Body of pancreas (tissue), 4 donors: ENCODE measurements at places on chromosomes 16 and 17.

DNA sequence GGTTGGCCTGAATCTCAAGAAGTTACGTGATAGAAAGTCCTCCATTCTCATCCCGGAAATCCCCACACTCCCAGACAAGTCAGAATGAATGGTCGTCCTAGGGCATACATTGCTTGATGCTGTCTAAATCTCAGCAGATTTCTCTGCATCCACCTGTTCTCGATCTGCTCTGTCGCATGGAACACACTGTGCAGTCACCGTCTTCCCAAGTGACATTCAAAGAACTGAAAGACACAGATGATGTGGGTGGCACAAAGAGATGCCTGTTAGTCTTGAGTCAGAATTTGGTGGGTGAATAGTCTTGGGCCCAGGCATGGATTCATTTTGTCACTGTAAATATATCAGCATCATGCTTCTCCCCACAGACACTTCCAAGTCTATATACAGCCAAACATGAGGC, 518 bp upstream of the KRTAP9-3 start:
- no peaks in the 10 kb centered on the region for H3K36me3 ChIP-seq
- H3K27ac ChIP-seq = no peak overlapping the region
- DNase-seq = no peak
- no peaks in the 10 kb centered on the region for H3K4me1 ChIP-seq
- H3K4me3 ChIP-seq = no peak overlapping the region
- H3K27me3 ChIP-seq = no peaks in the 10 kb centered on the region

DNA sequence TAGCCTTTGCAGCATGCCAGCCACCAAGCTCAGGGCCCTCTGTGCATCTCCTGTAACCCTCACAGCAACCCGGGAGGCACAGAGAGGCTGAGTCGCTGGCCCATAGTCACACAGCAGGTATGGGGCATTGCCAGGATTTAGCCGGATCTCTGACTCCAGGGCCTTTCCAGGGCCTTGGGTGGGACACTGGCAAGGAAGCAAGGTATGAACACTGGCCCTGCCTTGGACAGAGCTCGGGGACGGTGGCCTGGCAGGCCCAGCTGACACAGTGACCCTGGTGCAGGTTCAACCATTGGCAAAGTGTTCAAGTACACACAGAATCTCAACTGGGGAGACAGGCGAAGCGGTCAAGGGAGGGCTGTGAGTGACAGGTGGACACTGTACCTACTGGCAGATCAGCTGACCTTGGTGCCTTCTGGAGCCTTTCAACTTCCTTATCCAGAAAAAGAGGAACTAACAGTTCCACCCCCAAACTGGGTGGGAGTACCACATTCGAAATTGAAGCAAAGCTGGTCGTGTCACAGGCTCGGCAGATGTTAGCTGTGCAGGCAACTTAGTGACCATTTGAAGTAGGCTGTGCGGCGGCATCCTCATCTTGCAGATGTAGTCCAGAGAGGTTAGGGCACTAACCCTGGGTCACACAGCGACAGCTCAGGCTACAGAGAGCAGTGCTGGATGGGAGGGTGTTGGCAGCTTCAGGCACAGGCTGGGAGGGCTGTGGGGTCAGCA, 287.4 kb downstream of the SEC14L1 start:
- no peak for DNase-seq
- no peak overlapping the region for H3K4me3 ChIP-seq
- no peaks in the 10 kb centered on the region for H3K36me3 ChIP-seq
- no peaks in the 10 kb centered on the region for H3K27me3 ChIP-seq
- peak overlapping the region; percentile 85 for H3K27ac ChIP-seq

DNA sequence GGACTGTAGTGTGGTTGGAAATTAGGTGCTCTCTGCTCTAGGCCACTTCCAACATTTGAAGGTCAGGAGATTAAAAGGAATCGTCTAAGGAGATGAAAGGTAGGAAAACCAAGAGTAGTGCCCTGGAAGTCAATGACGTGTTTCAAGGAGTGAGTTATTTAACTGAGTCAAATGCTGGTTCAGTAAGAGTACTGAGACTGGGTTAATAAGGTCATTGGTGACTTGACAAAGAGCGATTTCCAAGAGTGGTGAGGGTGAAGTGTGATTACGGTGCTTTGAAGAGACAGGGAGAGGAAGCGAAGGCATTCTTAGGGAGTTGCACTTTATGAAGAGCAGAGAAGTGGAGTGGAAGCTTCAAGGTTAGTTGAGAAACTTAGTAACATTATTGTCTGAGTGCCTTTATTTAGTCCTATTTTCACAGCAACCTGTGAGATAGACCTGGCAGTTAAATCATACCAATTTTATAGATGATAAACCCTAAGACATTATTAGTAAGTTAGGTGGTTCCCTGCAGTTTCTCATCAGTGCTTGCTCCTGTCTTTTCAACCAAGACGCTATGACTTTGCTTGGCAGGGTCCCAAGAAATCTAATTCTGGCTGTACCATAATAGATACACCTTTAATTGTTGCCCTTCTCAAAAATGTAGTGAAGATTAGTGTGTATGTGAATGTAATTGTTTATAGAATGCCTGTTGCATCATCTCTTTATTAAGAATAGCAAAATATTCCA, 5.9 kb downstream of the ZNF207 start:
- no peaks in the 10 kb centered on the region for H3K27me3 ChIP-seq
- H3K27ac ChIP-seq = no peak overlapping the region
- H3K4me3 ChIP-seq = no peak overlapping the region
- no peak for DNase-seq
- H3K4me1 ChIP-seq = peaks cover 39% of the 10 kb centered on the region

DNA sequence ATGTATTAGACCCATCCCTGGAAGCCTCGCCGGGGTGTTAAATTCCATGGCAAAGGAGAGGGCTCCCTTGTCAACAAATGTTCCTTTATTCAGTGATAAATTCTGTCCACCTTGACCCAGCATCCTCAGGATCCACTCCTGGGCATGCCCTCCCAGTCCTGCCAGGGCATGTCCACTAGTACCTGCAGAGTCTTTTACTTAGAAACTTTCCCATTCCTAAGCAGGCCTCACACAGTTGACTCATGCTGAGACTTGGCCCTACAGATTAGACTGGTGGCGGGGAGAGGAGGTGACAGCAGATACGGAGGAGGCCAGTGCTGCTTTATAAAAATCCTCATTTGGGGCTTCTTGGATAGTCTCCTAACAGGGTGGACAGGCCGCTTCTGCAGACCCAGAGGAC, 88.8 kb downstream of the CYLD start:
- H3K27ac ChIP-seq = no peak overlapping the region
- no peaks in the 10 kb centered on the region for H3K27me3 ChIP-seq

DNA sequence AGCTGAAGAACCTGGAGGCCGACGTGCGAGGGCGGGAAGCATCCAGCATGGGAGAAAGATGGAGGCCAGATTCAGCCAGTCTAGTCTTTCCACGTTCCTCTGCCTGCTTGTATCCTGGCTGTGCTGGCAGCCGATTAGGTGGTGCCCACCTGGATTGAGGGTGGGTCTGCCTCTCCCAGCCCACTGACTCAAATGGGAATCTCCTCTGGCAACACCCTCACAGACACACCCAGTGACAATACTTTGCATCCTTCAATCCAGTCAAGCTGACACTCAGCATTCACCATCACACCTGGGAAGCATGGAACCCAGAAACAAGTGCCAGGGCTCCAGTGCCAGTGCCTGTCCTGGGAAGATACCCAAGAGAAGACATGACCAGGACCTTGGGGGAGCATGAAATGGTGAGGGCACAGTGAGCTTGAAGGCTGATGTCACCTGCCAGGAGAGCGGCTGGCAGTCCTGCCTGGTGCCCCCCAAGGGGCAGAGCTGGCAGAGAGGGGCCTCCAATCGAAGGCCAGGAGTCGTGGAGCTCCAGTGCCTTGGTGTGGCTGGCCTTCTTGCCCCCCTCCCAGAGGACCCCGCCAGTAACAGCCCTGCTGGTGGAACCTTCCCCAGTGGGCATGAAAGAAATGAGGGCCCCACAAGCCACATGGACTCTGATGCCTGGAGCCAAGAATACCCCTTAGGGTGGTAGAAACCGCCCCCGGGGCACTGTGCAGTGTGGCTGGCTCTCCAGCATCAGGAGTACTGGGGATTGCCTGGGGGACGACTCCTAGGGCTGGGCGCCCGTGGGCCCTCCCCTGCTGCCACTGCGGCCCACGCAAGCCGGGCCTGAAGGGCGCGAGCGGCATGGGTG, 643 bp upstream of the NPB start:
- peaks cover 4% of the 10 kb centered on the region for H3K36me3 ChIP-seq
- H3K4me3 ChIP-seq = no peak overlapping the region
- H3K27me3 ChIP-seq = no peaks in the 10 kb centered on the region
- H3K27ac ChIP-seq = no peak overlapping the region

GRCh38 chr16:576823-577201, 7.0 kb downstream of the PIGQ start:
- no peaks in the 10 kb centered on the region for H3K36me3 ChIP-seq
- no peak overlapping the region for H3K4me3 ChIP-seq
- H3K4me1 ChIP-seq = peaks cover 29% of the 10 kb centered on the region
- no peaks in the 10 kb centered on the region for H3K27me3 ChIP-seq
- H3K27ac ChIP-seq = no peak overlapping the region

DNA sequence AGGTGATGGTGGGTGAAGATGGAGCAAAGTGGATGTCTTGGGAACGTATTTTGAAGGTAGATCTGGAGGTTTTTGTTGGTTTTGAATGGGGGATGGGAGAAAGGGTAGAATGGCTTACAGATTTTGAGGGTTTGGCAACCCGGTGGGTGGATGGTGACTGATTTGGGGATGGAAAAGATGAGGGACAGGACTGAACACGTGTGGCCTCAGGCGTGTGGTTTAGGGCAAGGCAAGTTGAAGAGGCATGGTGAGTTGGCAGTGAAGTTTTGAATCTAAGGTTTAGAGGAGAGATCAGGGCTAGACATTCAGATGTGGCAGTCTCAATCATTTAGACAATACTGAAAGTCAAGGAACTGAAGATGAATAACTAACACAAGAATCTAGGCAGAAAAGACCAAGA, 5.0 kb upstream of the DCTPP1 start:
- no peaks in the 10 kb centered on the region for H3K27me3 ChIP-seq
- no peak for DNase-seq

- H3K4me3 ChIP-seq = no peak overlapping the region
- H3K27me3 ChIP-seq = peaks cover 5% of the 10 kb centered on the region
- no peaks in the 10 kb centered on the region for H3K36me3 ChIP-seq
- no peak for DNase-seq
- no peaks in the 10 kb centered on the region for H3K4me1 ChIP-seq
- no peak overlapping the region for H3K27ac ChIP-seq
These were observed 127.1 kb downstream of the MAF start for GRCh38 chr16:79473456-79473855.

GRCh38 chr17:80861892-80862291, 129.7 kb upstream of the CHMP6 start:
- no peak overlapping the region for H3K4me3 ChIP-seq
- peaks cover 8% of the 10 kb centered on the region for H3K4me1 ChIP-seq
- DNase-seq = no peak
- no peaks in the 10 kb centered on the region for H3K27me3 ChIP-seq
- no peaks in the 10 kb centered on the region for H3K36me3 ChIP-seq

GRCh38 chr16:425740-426114, 278 bp downstream of the RAB11FIP3 start:
- peaks cover 57% of the 10 kb centered on the region for H3K4me1 ChIP-seq
- H3K27me3 ChIP-seq = no peaks in the 10 kb centered on the region
- H3K4me3 ChIP-seq = peak overlapping the region; percentile 49
- DNase-seq = no peak
- no peaks in the 10 kb centered on the region for H3K36me3 ChIP-seq
- H3K27ac ChIP-seq = peak overlapping the region; percentile 83

GRCh38 chr17:732902-733720, 715 bp downstream of the TLCD3A start:
- H3K4me3 ChIP-seq = peak overlapping the region; percentile 52
- H3K27me3 ChIP-seq = no peaks in the 10 kb centered on the region
- H3K4me1 ChIP-seq = peaks cover 19% of the 10 kb centered on the region
- peak overlapping the region; percentile 76 for H3K27ac ChIP-seq

GRCh38 chr17:44331249-44331760, 6.7 kb upstream of the SLC25A39 start:
- no peaks in the 10 kb centered on the region for H3K36me3 ChIP-seq
- H3K4me3 ChIP-seq = no peak overlapping the region
- no peak overlapping the region for H3K27ac ChIP-seq

DNA sequence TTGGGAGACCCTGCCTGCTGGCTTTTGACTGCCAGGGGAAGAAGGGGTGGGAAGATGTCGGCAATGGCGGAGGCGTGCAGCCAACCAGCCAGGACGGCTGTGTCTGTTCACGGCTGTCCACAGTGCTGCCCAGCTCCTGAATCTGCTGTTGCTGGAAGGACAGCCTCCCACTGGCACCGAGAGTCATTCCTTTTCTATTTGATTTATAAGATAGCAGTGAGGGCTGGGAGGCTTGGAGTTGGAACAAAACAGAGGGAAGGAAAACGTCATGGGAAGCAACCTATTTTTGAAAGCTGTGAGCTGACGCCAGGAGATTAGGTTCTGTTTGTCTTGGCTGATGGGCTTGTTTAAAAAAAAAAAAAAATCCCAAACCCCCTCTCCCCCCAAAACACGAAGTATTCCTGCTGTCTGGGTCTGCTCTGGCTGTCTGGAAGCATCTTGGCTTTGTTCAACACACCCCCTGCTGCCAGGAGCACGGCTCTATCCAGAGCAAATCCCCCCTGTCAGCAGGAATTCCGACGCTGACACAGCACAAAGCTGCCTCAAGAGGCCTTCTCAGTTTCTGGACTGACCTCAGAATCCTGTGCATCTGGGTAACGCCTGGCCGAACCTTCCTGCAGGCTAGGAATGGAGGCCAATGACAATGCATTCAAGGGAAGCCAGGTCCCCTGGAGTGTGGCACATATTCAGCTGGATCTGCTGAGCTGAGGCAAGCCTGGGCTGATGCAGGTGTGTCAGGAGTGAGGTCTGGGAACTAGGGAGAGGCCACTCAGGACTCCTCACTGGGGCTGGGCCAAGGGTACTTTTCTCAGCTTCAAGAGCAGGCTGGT, 41.0 kb upstream of the SREBF1 start:
- no peaks in the 10 kb centered on the region for H3K27me3 ChIP-seq
- H3K4me1 ChIP-seq = peaks cover 36% of the 10 kb centered on the region
- H3K27ac ChIP-seq = peak overlapping the region; percentile 94
- DNase-seq = peak; percentile 90
- no peaks in the 10 kb centered on the region for H3K36me3 ChIP-seq

GRCh38 chr16:56972403-56973293, 10.9 kb downstream of the CETP start:
- no peaks in the 10 kb centered on the region for H3K27me3 ChIP-seq
- H3K4me3 ChIP-seq = no peak overlapping the region
- peaks cover 9% of the 10 kb centered on the region for H3K4me1 ChIP-seq
- no peaks in the 10 kb centered on the region for H3K36me3 ChIP-seq
- no peak for DNase-seq

- no peaks in the 10 kb centered on the region for H3K4me1 ChIP-seq
- H3K27me3 ChIP-seq = no peaks in the 10 kb centered on the region
- H3K36me3 ChIP-seq = no peaks in the 10 kb centered on the region
These were observed 17.7 kb downstream of the MAF start for GRCh38 chr16:79582789-79583188.

DNA sequence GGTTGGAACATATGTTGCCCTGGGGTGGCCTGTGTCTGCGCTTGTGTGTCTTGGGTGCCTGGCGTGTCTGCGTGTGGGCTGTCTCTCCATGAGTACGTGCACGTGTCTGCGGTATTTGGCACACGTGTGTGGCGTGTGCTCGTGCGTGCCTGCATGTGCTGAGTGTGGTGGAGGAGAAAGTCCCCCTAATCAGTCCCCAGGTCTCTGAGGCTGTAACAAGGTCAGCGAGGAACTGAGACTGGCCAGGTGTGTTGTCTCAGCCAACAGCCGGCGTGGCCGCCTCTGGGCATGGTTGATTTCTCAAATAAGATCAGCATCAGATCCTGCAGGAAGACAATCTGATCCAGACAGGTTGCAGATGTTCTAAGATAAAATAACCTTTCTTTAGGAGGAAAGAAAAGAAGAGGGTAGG, 3.5 kb upstream of the CPNE7 start:
- no peaks in the 10 kb centered on the region for H3K36me3 ChIP-seq
- H3K4me1 ChIP-seq = peaks cover 20% of the 10 kb centered on the region
- H3K27me3 ChIP-seq = peaks cover 13% of the 10 kb centered on the region
- H3K27ac ChIP-seq = no peak overlapping the region
